ENCODE measurements at places on chromosomes 13 and 19.

DNA sequence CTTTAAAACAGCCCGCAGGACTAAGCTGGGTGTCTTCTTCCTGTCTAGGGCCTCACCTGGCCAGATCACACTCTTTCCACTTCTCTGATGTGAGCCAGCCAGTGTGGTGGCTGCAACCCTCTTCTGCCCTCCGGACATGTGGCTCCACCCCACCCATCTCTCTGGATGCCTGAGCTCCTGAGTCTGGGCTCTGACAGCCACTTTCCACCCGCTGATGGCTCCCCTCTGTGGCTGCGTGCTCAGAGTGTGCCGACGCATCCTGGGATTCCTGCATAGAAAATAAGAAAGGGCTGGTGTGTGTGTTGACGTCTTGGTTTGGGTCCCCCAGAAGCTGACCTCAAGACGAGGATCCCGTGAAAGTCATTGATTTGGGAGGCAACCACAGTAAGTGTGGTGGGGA lies 181.6 kb downstream of the URI1 start:
- DNase-seq = no peak

DNA sequence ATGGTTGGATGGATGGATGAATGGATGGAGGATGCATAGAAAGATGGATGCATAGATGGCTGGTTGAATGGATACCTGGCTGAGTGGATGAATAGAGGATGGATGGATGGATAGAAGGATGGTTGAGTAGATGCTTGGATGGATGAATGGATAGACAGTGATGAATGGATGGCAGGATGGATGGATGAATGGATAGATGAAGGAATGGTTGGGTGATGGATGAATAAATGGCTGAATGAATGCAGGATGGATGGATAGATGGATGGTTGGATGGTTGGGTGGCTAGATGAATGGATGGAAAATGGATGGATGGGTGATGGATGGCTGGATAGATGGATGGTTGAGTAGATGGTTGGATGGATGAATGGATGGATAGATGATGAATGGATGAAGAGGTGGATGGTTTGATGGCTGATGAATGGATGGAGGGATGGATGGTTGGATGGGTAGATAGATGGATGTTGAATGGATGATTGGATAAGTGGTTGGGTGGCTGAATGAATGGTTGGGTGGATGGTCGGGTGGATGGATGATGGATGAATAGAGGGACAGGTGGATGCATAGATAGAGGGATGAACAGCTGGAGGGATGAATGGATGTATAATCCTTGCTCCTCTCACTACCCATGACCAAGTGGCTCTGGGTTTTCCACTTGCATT lies 3.6 kb upstream of the SULT2B1 start:
- no peak for DNase-seq

DNA sequence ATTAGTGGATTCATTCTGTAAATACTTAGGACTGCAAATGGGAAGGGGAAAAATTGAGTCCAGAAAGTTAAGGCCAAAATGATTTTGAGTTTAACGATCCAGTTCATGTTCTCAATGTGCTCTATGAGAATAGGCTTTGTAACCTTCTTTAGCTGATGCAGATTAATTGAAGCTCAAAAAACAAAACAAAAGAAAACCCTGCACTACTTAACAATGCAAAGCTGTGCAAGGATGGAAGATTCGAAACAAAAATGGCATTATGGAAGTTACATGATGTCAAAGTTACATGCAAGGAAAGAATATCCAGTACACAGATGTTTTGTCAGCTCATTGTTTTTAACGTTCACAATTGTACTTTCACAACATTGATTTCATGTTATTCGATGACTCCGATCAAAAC lies 79.2 kb upstream of the RAP2A start:
- DNase-seq = no peak

GRCh38 chr13:50921706-50922105 lies 12.1 kb downstream of the RNASEH2B start:
- no peak for DNase-seq

- no peak for DNase-seq
Observed at GRCh38 chr19:8144273-8144995, 5.0 kb downstream of the FBN3 start.

- peak; percentile 13 for DNase-seq
Observed at GRCh38 chr13:103299079-103299478, 232.9 kb upstream of the SLC10A2 start.

- DNase-seq = no peak
Observed at GRCh38 chr13:42327725-42328124, 55.8 kb downstream of the AKAP11 start.

GRCh38 chr13:106318941-106319411 lies 216.5 kb downstream of the EFNB2 start:
- no peak for DNase-seq

DNA sequence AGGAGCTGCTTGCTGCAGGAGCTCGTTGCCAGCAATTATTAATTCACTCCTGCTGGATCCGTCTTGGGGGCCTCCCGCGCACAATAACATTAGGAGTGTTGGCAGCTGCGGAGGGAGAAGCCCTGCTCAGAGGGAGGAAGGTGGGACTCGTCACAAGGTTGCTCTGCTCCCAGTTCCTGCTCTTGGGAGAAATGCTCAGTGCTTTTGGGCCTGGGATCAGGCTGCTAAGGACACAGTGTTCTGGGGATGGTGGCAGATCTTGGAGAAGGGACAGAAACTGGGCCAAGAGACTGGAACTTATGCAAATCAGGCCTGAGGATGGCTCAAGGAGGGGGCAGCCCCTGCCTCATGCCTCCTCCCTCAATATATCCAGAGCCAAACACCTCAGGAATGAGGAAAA lies 78.9 kb upstream of the OLFM4 start:
- no peak for DNase-seq

DNA sequence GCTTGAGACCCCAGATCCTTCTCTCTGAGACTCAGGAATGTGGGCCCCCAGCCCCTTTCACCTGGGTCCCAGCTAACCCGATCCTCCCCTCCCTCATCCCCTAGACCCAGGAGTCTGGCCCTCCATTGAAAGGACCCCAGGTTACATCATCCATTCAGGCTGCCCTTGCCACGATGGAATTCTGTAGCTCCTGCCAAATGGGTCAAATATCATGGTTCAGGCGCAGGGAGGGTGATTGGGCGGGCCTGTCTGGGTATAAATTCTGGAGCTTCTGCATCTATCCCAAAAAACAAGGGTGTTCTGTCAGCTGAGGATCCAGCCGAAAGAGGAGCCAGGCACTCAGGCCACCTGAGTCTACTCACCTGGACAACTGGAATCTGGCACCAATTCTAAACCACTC lies 463 bp downstream of the FGF21 start:
- DNase-seq = no peak

GRCh38 chr19:14503285-14503684 lies 7.4 kb upstream of the GIPC1 start:
- DNase-seq = no peak

- DNase-seq = no peak
Observed at GRCh38 chr19:29876414-29876813, 64.6 kb downstream of the CCNE1 start.

DNA sequence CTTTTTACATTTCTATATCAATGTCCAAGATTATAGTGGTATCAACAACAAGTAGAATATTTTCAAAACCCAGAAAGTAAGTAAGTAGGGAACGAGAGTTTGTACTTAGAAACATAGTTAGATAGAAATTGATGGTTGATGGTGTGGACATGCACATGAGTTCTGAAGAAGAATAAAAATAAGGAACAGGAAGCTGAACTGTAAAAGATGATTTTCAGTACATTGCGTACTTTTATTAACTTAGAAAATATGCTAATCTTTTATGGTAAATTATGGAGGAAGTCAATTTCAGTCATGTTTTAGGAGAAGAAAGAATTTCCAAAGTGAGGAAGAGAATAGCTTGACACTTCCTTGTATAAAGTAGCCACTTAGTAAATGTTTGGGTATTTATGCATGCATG lies 12.3 kb upstream of the GPR18 start:
- DNase-seq = no peak

- peak; percentile 42 for DNase-seq
Observed at GRCh38 chr13:45068036-45069001, 52.0 kb upstream of the GTF2F2 start.

All from COR-L47 (cell line).